ENCODE measurements at places on chromosomes 11 and 22.

DNA sequence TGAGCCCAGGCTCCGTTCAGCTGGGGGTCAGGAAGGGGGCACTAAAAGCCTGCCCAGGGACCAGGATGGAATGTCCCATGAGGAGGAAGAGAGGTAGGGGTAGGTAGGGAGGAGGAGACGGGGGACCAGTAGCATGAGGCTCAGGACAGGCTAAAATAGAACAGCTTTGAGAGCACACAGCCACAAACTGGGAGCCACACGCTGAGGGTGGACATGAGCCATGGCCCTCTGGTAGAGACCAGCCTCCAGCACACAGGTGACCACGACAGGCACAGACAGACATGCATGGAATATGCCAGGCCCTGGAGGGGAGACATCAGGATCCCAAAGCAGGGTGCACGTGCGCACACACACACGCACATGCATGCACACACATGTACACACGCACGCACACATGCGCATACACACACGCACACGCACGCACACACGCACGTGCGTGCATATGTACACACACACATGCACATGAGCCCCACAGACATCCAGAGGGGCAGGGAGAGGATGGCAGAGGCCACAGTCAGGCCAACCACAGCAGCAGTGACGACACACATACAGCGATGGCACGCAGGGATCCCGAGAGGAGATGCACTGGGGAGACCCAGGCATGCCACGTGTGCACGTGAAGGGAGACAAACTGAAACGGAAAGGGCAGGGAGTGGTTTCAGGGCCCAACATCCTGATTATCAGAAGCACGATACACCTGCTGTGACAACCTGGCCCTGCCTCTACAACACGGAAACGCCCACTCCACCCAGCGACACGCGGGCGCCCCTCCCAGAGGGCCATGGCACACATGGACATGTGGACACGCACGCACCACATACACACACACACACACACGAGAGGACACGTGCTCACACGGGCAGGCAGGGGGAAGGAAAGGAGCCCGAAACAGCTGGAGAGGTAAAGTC lies 25.7 kb downstream of the LRRC10B start:
- DNase-seq = no peak

DNA sequence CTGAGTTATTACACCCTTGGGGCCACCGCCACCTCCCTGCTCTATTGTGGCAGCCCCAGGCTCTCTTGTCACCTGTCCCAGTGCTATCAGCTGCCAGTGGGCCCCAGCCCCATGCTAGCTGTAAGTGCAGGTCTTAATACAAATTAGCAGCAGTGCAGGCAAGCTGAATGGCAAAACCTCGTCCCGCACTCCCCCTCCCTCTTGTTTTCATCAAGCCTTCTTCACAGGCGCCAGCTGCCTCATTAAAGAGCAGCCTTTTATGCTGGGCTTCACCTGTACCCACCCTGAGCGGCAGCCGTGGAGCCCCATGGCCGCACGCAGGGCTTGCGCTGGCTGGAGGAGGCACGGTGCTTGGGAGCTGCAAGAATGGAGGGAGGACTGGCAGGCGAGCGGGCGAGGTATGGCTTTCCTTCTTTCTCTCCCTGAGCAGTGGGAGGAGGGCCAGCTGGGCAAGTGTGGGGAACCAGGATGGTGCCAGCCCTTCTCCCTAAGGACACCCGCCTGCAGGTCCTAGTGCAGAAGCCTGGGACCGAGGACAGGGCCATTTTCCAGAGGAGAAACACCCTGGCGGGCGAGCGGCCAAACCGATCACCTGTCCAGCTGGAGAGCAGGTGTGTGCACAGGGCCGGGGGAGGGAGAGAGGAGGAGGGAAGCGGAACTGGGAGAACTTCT lies 70.7 kb downstream of the FLI1 start:
- no peak for DNase-seq

DNA sequence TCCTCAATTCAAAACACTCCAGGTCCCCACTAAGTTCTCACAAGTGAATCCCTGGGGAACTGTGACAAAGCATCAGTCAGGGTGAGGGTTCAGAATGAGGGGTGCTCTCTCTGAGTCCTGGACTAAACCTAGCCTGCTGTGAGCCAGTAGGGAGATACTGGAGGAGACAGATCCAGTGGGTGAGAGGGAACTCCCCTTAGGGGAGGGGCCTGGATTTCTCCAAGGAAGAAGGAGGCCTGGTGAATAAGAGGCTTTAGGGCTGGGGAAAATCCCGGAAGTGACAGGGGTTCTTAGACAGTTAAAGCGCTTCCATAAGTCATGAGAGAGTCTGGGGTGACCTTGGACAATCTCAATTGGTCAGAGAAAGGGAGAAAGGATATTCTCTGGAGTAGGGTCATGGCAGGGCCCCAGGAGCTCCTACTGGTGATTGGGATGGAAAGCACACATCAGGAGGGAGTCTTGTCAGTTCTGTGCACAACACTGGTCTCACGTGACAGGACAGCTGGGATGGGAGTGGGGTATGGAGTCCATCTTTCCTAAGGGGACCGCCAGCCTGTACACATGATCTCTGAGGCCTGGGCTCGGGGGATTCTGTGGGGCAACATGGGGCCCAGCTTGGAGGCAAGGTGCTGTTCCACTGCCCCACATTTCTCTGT lies 1.5 kb downstream of the TBC1D10A start:
- no peak for DNase-seq

DNA sequence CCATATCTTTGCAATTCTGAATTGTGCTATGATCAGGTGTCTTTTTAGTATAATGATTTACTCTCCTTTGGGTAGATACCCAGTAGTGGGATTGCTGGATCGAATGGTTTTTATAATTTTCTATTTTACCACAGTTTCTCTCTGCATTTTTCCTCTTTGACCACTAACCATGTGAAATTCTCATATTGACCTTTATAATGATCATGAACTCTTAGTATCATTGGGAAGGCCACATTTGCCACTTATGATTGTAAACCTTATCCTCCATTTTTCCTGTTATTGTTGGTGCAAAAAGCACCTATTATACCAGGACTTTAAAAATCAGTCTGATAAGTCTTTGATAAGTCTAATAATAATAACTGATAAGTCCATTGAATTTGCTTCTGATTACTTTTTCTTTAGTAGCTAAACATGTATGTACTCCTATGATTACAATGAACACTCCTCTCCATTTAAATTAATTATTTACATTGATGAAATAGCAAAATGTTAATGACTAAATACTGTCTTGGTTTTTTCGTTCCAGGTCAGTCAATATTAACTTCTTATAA lies 9.6 kb downstream of the NEAT1 start:
- peak; percentile 29 for DNase-seq

GRCh38 chr11:114160894-114161293 lies 101.4 kb downstream of the ZBTB16 start:
- DNase-seq = no peak

- DNase-seq = no peak
These were observed 166.8 kb downstream of the TEAD1 start for GRCh38 chr11:12840871-12841660.

- DNase-seq = no peak
These were observed 457.3 kb downstream of the ETS1 start for GRCh38 chr11:128130052-128130451.

DNA sequence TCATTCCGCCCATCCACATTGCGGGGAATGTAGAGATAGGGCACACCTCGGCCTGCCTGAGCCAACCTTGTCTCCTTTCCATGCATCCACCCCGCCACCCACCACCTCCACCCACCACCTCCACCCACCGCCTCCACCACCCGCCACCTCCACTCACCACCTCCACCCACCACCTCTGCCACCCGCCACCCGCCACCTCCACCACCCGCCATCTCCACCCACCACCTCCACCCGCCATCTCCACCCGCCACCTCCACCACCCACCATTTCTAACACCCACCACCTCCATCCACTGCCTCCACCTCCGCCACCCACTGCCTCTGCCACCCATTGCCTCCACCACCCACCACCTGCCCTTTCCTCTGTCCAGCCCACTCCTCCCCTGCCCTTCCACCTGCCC lies 78.4 kb downstream of the IGLL1 start:
- no peak for DNase-seq

DNA sequence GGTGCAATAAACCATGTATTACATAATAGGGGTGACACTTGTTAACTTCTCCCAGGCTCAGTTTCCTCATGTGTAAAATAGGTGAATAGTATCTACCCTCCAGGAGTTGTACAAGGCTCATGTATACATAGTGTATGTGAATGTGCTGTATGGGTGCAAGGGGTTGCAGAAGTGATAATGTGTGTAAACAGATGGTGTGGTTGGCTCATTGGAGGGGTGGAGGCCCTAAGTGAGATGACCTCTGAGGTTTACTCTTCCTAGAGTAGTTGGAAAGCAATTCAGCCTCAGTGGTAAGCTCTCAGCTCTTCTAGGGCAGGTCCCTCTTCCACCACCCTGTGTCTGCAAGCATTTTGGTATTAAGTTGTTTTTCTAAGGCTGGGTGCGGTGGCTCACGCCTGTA lies 102.4 kb downstream of the PTPRJ start:
- DNase-seq = no peak

GRCh38 chr11:107858217-107859070 lies at the start of gene SLC35F2:
Gene SLC35F2, minus strand, starts transcription at chr11:107858787. Its CDS starts 20 bp downstream, at chr11:107858767.
- no peak for DNase-seq

- DNase-seq = no peak
These were observed 1807.5 kb downstream of the LRRC4C start for GRCh38 chr11:39651857-39652461.

DNA sequence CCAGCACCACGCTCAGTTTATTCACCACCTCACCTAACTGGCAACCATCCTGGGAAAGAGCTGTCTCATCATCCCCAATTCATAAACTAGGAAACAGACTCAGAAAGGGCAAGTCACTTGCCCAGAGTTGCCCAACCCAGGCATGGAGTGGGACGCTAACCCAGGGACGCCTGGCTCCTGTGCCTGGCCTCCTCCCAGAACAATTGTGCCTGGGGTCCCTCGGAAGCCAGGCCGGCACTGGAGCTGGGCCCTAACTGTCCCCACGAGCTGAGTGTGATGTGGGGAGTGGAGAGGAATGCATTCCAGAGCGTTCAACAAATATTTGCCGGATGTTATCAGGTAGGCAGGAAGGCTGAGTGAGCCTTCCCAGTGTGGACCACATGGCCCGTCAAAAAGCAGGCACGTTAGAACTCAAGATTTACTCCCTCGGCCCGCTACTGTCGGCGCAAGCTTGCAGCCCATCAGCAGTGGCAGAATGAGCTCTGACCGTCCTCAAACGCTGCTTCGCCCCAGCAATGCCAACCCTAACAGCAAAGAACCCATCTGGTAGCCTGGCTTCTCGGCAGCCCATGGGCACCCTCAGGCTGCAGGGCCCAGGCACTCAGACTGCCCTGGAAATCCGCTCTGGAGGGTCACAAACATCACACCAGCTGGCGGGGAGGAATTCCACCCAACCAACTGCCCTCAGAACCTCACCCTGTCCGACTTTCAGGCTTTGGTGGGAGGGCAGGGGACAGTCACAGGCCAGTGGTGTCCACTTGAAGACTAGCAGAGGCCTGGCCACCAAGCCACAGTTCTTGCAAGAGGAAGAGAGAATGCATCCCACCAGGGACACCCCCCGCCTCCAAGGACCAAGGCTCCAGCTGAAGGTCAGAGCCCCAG lies 35.6 kb downstream of the MYH9 start:
- DNase-seq = no peak

DNA sequence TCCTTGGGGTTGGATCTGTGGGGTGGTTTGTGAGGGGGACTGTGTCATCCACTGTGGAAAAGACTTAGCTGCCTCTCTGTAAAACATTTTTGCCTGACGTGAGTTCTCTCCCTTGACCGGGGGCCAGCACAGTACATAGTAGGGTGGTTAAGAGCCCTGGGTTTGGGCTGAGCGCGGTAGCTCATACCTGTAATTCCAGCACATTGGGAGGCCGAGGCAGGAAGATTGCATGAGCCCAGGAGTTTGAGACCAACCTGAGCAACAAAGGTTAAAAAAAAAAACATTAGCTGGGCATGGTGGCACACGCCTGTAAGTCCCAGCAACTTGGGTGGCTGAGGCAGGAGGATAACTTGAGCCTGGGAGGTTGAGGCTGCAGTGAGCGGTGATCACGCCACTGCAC lies 74.7 kb upstream of the WNT7B start:
- DNase-seq = no peak

DNA sequence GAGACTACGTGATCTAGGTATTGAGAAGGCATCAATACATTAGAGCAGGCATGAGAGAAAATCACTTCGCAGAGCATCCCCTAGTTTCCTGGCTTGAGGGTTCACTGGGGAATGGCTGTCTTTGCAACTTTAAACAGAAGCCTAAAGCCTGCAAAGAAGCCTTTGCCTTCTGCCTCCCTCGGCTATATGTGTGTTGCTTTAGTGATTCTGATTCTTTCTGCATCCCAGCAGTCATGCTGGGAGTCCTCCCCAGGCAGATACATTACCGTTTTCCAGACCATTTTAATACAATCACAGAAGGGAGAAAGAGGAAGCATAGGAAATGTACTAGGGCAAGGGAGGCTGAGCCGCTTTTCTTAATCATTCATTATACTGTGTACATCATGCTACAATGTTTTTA lies 773.2 kb upstream of the LRRC4C start:
- no peak for DNase-seq

GRCh38 chr11:134409552-134410429 lies 2.3 kb downstream of the B3GAT1 start:
- no peak for DNase-seq

DNA sequence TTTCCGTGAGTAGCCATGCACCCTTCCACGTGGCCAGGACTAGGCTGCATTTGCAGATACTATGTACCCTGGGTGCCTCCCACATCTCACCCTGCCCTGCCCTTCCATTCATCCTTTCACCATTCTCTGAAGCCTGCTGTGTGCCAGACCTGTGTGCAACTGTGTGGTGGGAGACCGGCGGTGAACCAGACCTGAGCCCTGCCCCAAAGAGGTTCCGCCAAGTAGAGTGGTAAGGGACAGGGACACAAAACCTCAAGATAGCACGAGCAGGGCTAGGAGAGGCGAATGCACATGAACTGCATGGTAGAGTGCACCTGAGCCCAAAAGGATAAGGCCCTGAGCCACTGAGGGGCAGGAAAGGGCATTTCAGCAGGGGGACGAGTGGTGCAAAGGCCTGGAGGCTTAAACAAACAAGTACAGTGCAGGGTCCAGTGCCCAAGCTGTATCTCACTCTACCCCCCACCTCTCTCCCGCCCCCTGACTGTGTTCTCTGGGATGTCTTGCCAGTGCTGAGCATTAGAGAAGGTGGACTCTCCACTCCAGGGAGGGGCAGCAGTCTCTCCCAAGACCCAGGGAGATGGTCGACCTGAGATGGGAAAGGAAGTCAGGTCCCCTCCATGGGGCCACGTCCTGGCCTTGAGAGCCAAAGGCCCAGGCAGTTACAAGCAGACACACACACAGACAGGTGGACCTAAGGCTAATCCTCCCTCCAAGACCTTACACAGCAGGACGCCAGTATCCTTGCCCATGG lies 14.1 kb upstream of the ARAP1 start:
- no peak for DNase-seq

DNA sequence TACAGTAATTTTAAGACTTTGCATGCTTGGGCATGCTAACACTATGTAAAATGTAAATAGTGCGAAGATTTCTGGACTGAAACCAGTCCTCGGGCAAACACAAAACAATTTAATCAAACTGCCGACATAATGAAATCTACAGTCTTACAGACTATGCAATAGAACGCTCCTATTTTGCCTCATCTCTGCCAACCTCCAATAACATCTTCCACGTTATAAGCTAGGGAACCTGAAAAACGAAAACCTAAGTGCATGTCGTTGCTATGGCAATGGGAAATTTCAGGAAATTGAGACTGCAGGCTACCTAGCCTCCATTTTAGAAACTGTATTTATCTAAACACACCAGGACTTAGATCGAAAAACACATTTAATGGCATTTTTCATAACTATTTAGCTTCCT lies 1.1 kb downstream of the CSTF3 start:
- DNase-seq = peak; percentile 20

- DNase-seq = peak; percentile 49
These were observed 14.7 kb downstream of the GATD1 start for GRCh38 chr11:762421-763072.
